ENCODE measurements at places on chromosomes 2 and 18.

DNA sequence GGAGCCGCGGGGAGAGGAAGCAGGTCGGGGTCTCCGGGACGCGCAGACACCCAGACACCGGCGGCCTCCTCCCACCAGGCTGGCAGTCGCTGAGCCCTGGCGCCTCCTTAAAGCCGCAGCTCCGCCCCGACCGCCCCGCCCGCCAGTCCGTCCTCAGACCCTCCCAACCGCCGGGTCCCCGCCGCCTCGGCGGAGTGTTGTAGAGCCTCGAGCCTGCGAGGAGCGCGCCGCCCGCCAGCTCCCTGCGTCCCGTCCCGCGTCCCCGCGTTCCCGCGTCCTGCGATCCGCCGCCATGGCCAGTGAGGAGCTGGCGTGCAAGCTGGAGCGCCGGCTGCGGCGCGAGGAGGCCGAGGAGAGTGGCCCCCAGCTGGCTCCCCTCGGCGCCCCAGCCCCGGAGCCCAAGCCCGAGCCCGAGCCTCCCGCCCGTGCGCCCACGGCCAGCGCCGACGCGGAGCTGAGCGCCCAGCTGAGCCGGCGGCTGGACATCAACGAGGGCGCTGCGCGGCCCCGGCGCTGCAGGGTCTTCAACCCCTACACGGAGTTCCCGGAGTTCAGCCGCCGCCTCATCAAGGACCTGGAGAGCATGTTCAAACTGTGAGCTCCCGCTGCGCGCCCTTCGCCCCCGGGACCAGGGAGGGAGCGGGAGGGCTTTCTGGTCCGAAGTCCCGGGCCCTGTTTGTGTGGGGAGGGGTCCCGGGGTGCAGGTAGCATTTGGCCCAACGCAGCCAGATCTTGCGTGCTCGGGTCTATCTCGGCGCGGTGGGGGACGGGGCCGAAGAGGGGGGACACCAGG lies at the start of gene EFHD1:
EFHD1 (plus strand) TSS at position 192 of the 793 bp plus-strand sequence; CDS start at position 293, 101 bp downstream.
- DNase-seq: peak; percentile 36

- no peak for DNase-seq
These were observed 106.9 kb downstream of the HDAC4 start for GRCh38 chr2:239293775-239294430.

DNA sequence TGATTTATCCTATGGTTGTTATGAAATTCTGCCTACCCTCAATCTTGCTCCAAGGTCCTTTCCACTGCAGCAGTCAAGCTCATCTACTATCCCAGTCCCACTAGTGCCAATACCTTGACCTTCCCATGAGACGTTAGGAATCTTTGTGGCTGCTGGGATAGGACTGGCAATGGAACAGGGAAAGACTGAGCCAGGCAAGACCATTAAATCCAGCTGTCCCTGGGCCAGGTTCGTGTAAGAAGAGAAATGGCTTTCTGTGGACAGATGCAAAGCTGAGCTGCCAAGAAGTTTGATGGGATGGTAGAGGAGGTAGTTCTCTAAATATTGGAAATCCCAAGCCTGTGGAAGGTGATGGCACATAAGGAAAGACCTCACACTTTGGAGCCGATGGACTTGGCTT lies 50.1 kb upstream of the TMEM17 start:
- DNase-seq: no peak

GRCh38 chr2:227805578-227805977 lies 8.1 kb upstream of the CCL20 start:
- DNase-seq: no peak

DNA sequence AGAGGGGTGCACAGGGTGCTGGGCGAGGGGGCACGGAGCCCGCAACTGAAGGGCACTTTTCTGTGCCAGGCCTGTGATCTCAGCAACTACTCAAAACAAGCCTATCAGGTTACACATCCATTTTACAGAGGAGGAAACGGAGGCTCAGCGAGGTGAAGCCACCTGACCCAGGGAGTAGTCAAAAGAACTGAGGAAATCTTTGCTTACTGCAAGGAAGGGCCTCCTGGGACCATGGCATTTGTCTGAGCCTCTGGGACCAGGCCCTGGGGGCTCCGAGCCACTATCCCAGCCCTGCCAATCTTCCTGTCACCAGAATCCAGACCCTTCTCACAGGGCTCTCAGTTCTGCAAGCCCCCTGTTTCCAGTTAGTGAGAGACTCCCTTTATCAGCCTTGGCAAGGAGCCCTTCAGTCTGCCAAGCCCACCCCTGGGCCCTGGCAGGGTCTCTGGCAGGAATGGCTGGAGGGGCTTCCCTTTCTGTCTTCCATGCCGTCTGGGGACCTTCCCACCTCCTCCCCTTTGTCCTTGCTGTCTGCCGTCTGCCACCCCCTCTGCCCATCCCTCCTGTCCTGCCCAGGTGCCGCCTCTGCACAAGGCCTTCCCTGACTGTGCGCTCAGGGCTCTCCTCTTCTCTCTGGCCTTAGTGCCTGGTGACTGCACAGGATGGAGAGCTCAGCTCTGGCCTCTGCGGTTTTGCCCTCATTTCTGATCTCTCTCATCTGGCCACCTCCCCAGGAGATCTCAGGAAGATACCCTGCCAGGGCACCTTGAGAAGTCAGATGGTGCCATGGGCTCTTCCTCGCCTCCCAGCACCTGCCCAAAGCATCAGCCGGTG lies 194.7 kb upstream of the GLI2 start:
- DNase-seq: no peak

DNA sequence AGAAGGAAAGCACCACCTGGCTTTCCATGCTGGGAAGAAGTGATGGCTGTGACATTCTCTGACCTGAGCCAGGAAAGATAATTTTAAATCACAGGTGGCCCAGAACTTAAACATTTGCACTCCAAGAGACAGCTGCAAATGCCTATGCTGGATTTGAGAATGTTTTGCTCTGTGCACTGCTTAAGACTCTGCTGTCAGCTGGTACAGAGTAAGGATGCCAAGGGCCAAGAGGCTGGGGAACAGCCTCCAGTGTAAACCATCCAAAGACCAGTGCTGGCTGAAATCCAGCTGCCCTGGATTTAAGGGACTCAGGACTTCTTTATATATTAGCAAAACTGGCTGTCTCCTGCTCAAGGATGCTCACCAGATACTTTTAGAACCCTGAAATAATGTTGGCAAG lies 3.9 kb downstream of the HOXD8 start:
- no peak for DNase-seq

GRCh38 chr2:9378433-9379390 lies 44.6 kb downstream of the ITGB1BP1 start:
- no peak for DNase-seq

DNA sequence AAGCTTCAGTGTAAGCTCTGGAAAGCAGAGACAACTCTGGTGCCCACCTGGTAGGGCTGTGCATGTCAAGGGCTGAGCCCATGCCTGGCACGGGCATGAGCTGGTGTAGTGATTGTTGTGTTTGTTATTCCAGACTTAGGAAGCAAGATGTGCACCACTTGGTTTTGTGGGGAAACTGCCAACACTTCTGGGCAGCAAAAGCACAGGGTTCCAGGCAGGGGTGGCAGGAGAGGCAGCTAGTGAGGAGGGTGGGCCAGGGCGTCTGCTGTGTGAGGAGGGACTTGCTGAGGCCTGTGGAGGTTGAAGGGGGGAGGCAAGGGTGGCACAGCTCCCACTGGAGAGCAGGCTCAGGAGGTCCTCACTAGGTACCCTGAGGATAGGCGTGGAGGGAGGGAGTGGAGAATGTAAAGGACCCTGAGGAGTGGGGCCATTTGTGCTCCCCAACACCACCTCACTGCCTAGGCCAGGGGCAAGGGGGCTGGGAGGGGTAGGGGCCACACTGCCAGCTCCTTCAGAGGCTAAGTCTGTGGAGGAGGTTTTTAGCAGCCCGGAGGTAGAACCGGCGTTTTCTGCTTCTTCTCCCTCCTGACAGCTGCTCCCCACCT lies 104.0 kb upstream of the POU3F3 start:
- DNase-seq: no peak

- DNase-seq: no peak
These were observed 17.7 kb upstream of the SIX2 start for GRCh38 chr2:45026924-45027450.

DNA sequence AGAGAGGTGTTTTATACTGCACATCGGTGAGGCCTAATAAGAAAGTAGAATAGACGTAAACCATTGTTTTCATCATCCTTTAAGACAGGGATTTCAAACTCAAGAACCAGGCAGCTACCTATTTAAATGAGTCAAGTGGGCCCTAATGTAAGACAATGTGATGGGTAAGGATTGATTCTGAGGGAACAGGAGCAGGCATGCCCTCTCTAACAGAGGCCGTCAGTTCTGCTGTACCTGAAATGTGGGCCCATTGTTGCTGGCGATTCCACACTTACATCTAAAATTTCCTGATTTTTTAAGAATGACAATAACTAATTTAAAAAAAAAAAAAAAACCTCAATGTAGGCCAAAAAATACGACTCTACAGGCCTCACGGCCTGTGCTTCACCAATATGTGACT lies 67.5 kb downstream of the ACSL3 start:
- DNase-seq: no peak
